Activated naive CD8-positive, alpha-beta T cell treated with anti-CD3 and anti-CD28 coated beads, Interleukin-2, amount 50 U/mL, for 16 hours (primary cell): ENCODE measurements at places on chromosomes 4 and X.

- no peak for DNase-seq
Measured at GRCh38 chr4:175705407-175705806, 106.7 kb downstream of the GPM6A start.

- no peak for DNase-seq
Measured at GRCh38 chr4:185723631-185724260, 88.2 kb downstream of the SORBS2 start.

DNA sequence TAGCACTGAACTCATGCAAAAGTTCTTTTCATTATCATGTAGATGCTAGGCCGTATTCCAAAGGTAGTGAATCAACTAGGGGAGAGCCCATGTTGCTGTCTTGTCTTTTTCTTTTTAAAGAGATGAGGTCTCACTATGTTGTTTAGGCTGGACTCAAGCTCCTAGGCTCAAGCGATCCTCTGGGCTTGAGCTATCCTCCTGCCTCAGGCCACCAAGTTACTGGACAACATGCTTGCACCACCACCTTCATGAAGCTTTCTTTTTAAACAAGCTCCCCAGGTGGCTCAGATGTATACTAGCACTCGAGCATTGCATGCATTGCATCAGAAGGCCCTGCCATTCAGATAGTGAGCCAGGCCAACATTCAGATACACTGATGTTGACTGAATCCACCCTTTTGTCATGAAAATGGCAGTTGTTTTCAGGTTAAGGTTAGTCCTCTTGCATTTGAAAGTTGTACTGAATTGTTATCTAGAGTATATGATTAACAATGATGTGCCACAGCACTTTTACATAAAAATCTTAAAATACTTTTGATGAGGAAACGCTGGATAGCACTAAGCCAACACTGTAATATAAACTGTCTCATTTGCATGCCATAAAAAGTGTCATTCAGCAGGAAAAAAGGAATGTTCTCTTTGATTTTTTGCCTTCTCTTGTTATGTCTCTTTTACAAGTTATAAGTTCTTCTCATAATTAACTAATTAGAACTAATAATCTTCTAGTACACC lies 76.7 kb downstream of the FNIP2 start:
- no peak for DNase-seq

GRCh38 chrX:42783451-42783850 lies 5.5 kb upstream of the PPP1R2C start:
- no peak for DNase-seq

DNA sequence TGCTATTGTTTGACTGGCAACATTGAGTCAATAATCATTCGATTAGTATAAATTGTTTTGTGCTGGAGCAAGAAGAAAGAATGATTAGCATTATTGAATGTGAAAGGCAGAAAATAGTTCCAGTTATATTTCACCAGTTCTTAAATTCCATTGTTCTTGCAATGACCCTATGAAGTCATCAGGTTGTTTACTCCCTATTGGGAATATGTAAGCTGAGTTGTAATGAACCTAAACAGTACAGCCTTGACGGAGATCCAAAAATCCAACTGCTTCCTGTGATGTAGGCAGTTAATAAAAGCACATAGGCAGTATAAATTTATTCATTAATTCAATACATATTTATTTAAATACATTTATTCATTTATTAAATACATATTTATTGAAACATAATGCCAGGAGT lies 947.5 kb downstream of the PCDH7 start:
- no peak for DNase-seq

GRCh38 chr4:88382621-88383020 lies 4.0 kb downstream of the HERC6 start:
- no peak for DNase-seq

DNA sequence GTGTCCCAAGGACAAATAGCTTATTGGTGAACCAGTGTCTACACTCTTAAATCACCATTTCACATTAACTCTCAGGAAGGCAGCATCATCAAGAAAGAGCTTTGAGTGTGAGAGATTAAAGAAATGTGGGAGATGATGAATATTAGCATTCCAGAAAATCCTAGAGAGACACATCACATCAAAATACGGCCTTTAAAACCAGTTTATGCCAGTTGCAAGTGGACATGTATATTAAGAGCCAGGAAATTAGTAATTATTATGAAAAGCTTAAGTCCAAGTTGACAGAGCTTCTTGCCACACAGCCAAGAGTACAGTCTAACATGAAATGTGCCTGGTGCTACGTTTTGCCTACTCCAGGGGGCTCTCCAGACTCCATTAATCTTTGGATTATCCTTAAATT lies 503.0 kb upstream of the BOD1L1 start:
- DNase-seq: no peak

DNA sequence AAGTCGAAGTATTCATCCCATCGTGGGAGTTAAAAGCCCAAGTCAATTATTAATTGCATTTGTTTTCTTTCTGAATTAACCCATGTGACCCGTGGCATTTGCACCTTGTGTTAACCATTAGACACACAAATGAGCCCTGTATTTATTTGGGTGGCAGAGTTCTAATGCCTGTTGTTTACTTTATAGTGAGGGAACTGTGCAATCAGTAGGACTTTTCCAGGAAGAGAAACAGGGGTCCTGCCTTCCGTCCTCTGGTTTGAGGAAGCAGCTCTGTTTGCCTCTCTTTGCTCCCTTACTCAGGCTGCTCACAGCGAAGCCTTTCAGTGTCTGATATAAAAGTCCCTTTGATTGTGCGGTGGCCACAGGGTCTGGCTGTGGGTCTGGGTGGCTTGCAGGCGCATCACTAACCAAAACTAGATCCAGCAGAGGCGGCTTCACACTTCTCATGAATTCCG lies 263.6 kb downstream of the PTTG2 start:
- DNase-seq: no peak
